ENCODE measurements at places on chromosomes 7 and 10. TPM values are rescaled to one million over a fixed set of nuclear protein-coding genes. Genes with fewer than 3 reads are reported as not detected.

HHEX gene
- total RNA-seq: 2.8 TPM

KLF6 gene
- total RNA-seq: 296 TPM

HMX2 gene
- total RNA-seq: not detected

TRIM8 gene
- 166 TPM for total RNA-seq

HOXA5 gene
- 6.6 TPM for total RNA-seq

HOXA1 gene
- not detected for total RNA-seq

MMD2 gene
- total RNA-seq: not detected

PRF1 gene
- 1.7 TPM for total RNA-seq

TET1 gene
- total RNA-seq: 1.8 TPM

SLC35G1 gene
- 2.2 TPM for total RNA-seq

NODAL gene
- not detected for total RNA-seq

NAT16 gene
- total RNA-seq: not detected

SNX10 gene
- total RNA-seq: 1.2 TPM

ACSM6 gene
- total RNA-seq: not detected

KLF14 gene
- 0.34 TPM for total RNA-seq

AVPI1 gene
- 4.4 TPM for total RNA-seq

AS3MT gene
- 3.0 TPM for total RNA-seq

VWA2 gene
- total RNA-seq: not detected

LIPM gene
- total RNA-seq: not detected

TLX1 gene
- not detected for total RNA-seq

COL1A2 gene
- total RNA-seq: 24.5 TPM

ADAM22 gene
- total RNA-seq: 1.2 TPM

Data from psoas muscle (tissue), 8 donors.